ENCODE measurements at places on chromosomes 3 and 15.

DNA sequence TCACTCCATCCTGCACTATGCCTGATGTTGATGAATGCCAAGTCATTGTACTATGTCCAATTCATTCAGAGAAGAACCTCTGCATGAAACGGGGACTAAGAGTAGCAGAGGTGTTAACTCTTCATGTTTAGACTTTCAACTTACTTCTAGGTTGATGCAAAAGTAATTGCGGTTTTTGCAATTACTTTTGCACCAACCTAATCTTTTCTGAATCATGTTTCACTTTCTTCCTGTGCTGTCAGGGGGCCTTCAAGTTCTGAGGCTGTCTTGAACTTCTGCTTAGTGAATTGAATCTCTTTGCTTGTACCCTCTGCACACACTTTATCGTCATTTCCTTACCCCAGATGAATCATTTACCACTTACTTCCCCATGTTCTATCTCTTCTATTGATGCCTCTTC lies 636.2 kb downstream of the NAALADL2 start:
- DNase-seq: no peak

- no peak for DNase-seq
Measured at GRCh38 chr3:6806991-6807390, 53.9 kb upstream of the GRM7 start.

DNA sequence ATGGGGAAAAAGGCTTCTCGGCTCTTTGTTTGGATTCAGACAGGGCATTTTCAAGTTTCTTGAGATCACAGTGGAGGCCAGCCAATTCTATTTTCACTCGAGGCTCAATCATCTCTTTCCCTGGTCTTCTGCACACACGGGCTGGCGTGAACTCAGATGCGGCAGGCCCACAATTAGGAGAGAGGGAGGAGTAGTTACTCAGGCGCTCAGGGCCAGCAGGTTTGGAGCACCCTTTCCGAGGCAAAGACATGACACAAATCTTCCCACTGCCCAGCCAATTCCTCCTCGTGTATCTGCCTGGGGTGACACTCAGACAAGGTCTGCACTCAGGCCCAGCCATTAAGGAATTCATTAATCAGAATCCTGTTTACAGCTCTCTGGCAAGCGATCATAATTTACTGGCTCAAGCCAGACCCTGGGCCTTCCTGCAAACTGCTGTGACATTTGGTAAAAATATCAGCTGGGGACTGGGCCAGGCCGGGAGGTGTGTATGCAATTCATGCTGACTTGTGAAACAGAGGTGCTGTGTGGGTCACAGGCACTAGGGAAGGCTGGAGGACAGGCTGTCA lies 68.1 kb upstream of the TLE3 start:
- DNase-seq: no peak

DNA sequence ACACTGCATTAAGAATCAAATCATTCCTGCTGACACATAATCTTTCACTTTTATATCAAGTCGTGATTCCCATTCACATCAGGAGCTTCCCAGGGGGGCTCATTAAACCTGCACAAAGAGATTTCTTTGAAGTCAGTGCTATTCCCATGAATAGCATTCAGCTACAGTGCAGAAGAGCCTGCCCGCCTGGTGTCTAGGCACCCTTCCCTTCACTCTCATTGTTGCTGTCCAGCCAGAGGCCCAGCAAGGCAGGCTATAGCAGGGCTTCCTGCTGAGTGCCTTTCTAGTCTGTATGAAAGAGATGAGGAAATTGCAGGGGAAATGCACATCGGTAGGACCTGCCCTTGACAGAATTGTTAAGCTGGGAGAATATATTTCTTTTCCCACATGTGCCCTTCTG lies 4.5 kb upstream of the GJD2 start:
- no peak for DNase-seq

Data from stimulated activated CD8-positive, alpha-beta memory T cell treated with anti-CD3 and anti-CD28 coated beads, Interleukin-15, amount 100 ng/mL, for 1 hour (primary cell).